Panc1 (cell line): ENCODE measurements at places on chromosomes 13 and 19. TPM values are rescaled to one million over a fixed set of nuclear protein-coding genes. Genes with fewer than 3 reads are reported as not detected.
A peak's percentile ranks its signal among the peaks of the same experiment; 100 is the strongest.

GRCh38 chr19:55247621-55248099, 11.2 kb downstream of the PPP6R1 start:
- H3K36me3 ChIP-seq: peaks cover 3% of the 10 kb centered on the region; the same call in 1 of the 2 replicates
- H3K27ac ChIP-seq: no peak overlapping the region
- H3K4me3 ChIP-seq: no peak overlapping the region
- H3K27me3 ChIP-seq: no peaks in the 10 kb centered on the region
- DNase-seq: no peak

- H3K27ac ChIP-seq: peak overlapping the region; percentile 100
- peaks cover 5% of the 10 kb centered on the region; the same call in 1 of the 2 replicates for H3K36me3 ChIP-seq
- H3K27me3 ChIP-seq: no peaks in the 10 kb centered on the region
- H3K4me3 ChIP-seq: no peak overlapping the region
These were observed 86.7 kb downstream of the MBNL2 start for GRCh38 chr13:97308735-97309429.

DNA sequence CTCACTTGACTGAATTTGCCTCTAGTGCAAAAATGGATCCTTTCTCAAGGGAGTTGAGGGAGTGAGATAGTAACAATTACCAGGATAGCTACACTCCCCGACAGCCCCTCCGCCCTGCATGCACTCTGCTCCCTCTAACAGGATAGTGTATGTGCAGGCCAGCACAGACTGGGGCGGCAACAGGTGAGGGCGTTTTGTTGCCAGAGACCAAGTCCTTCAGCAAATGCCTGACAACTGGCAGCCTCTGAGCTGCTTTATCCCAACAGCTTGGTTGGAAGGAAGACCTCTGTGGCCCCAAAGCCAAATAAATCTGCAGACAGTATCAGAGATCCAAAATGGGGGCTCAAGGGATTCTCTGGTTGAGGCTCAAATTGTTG, 86.6 kb downstream of the SLC7A1 start:
- no peaks in the 10 kb centered on the region for H3K27me3 ChIP-seq
- no peaks in the 10 kb centered on the region for H3K36me3 ChIP-seq
- H3K27ac ChIP-seq: no peak overlapping the region
- no peak overlapping the region for H3K4me3 ChIP-seq
- DNase-seq: no peak

DNA sequence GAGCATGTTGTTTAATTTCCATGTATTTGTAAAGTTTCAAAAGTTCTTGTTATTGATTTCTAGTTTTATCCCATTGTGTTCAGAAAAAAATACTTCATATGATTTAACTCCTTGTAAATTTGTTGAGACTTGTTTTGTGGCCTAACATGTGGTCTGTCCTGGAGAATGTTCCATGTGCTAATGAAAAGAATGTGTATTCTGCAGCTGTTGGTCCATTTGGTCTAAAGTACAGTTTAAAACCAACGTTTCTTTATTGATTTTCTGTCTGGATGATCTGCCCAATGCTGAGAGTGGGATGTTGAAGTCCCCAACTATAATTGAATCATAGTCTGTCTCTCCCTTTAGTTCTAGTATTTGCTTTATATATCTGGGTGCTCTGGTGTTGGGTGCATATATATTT, 34.9 kb upstream of the TPP2 start:
- no peak for DNase-seq
- H3K27me3 ChIP-seq: peaks cover 4% of the 10 kb centered on the region; the same call in 1 of the 2 replicates
- H3K36me3 ChIP-seq: no peaks in the 10 kb centered on the region
- H3K27ac ChIP-seq: no peak overlapping the region

- no peak overlapping the region for H3K27ac ChIP-seq
- no peaks in the 10 kb centered on the region for H3K4me1 ChIP-seq
- no peaks in the 10 kb centered on the region for H3K27me3 ChIP-seq
- H3K36me3 ChIP-seq: no peaks in the 10 kb centered on the region
These were observed 256.1 kb downstream of the FGF14 start for GRCh38 chr13:102145750-102146149.

The PINLYP gene
- total RNA-seq: 0.21 TPM

The TEX26 gene
- total RNA-seq: not detected
